NCI-H1092 (cell line): ENCODE measurements at places on chromosomes 4 and X.

GRCh38 chr4:28004520-28004919 is 1143.9 kb downstream of the STIM2 start:
- DNase-seq, result no peak

- DNase-seq, result no peak
These were observed 141.3 kb downstream of the ANXA5 start for GRCh38 chr4:121555315-121556107.

DNA sequence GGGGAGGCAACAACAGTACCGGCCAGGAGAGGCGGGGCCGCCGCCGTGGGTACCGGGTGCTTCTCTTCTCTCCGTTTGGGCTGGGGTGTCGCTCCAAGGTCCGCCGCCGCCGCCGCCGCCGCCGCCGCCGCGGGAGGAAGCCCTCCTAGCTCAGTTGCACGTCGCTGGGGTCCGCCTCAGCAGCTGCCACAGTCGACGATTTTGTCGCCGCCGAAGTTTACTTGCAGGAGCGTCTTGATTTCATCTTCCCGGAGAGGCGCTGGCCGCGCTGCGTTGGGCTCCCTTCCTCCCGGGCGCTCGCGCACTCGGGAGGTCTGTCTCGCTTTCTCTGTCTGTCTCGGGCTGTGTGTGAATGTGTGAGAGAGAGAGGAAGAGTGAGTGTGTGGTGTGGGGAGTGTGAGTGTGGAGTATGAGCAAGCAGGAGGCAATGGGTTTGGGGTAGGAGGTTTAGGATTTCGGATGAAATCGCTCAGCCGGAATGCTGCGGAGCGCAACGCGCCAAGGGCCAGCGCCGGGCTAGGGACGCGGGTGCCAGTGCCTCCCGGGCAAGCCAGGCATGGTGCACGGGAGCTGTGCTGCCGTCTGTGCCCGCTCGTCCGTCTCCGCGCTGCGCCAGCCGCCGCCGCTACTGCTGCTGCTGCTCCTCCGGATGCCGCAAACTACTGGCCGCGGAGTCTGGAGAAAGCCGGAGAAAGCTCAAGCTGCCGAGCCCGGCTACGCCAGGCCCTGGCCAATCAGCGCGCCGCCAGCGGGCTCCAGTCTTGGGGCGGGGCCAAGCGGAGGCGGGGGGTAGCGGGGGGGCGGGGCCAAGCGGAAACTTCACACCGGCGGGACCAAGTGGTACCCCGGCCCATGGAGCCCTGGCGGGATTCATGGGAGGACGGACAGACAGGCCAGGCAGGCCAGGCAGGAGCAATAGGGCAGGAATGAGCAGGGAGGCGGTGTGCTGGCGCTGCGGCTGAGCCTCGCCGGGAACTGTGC is at the start of gene PCDH19:
TSS of gene PCDH19 (minus strand) at position 664 of the 981 bp plus-strand sequence. CDS start 1,676 bp downstream, outside the sequence.
- DNase-seq, result no peak

DNA sequence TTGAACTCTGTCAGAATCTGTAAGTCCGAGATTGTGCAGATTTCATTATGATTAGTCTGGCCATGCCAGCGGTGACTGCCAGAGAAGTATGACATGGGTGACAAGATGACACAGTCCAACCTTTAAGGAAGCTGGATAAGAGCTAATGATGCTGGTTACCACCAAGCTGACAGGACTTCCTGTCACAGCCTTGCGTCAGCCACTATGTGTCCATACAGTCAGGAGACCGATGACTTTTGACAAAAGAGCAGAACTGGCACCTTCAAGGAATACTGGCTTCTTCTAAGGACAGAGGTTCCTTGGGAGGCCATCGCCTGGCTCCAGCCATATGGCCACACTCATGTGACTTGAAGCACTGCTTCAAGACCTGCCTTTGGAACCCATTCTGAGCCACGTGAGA is 67.2 kb upstream of the TFDP3 start:
- DNase-seq, result no peak

DNA sequence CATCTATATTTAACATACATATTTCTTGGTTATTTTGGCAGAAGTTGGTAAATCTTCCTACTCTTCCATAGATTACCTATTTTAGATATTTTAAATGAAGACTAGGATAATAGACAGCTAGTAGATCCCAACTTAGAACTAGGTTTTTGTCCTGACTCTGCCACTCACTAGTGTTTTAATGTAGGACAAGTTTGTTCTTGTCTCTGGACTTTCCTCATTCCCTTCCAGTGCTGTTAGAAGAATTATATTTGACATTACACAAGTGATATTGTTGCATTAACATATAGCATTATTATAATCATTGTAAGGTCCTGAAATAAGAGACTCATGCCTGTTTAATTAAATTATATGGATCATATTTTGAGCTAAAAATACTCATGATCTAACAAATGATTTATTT is 24.1 kb upstream of the ALB start:
- no peak for DNase-seq
